Left kidney (tissue), 8 donors: ENCODE measurements at places on chromosomes 5 and 9. TPM values are rescaled to one million over a fixed set of nuclear protein-coding genes. Genes with fewer than 3 reads are reported as not detected.

DNA sequence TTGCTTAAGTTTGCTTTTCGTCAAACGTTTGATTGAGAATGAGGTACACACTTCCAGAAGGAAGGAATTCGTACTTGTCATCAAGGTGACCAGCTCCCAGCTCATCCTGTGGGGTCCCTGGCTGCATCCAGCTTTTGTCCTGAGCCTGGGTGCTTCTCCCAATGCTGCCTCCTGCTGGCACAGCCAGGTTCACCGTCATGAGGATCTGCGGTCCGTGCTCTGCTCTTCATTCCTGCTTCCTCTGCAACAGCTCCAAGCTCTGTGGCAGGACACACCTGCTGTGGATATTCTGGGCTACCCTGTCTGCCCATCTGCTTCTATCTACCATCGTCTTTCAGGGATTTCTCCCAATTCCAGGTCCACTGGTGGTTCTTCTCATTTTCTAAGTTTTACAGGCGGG lies 13.3 kb upstream of the UBE2QL1 start:
- DNase-seq, result no peak

GRCh38 chr9:81984928-81985327 lies 3.6 kb upstream of the SPATA31D1 start:
- no peak for DNase-seq

PAX5 gene
- 0.07 TPM for polyA plus RNA-seq

FBXL17 gene
- polyA plus RNA-seq, result 32.5 TPM
